ENCODE measurements at places on chromosomes 2 and 18.

DNA sequence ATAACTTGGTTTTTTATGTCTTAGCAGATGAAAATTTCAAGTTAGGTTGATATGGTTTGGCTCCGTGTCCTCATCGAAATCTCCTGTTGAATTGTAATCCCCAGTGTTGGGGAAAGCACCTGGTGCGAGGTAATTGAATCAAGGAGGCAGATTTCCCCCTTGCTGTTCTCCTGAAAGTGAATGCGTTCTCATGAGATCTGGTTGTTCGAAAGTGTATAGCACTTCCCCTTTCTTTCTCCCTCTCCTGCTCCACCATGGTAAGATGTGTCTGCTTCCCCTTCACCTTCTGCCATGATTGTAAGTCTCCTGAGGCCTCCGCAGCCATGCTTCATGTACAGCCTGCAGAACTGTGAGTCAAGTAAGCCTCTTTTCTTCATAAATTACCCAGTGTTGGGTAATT is 242.1 kb upstream of the TNP1 start:
- DNase-seq = no peak

GRCh38 chr18:25145731-25146511 is 206.0 kb downstream of the ZNF521 start:
- no peak for DNase-seq

DNA sequence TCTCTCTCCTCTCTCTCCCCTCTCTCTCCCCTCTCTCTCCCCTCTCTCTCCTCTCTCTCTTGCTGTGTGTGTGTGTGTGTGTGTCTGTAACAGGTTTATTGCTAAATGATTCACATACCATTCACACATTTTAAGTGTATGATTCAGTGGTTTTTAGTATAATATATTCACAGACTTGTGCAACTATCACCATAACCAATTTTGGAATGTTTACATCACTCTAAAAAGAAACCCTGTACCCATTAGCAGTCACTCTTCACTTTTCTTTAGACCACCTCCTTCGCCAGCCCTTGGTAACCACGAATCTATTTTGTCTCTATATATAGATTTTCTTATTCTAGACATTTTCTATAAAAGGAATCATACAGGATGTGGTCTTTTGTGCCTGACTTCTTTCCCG is 11.4 kb downstream of the THNSL2 start:
- no peak for DNase-seq

- no peak for DNase-seq
Measured at GRCh38 chr2:58006256-58006951, 40.2 kb upstream of the VRK2 start.

GRCh38 chr2:22786817-22787216 is 598.2 kb upstream of the KLHL29 start:
- no peak for DNase-seq

GRCh38 chr2:140892911-140893637 is 1237.7 kb downstream of the LRP1B start:
- no peak for DNase-seq

DNA sequence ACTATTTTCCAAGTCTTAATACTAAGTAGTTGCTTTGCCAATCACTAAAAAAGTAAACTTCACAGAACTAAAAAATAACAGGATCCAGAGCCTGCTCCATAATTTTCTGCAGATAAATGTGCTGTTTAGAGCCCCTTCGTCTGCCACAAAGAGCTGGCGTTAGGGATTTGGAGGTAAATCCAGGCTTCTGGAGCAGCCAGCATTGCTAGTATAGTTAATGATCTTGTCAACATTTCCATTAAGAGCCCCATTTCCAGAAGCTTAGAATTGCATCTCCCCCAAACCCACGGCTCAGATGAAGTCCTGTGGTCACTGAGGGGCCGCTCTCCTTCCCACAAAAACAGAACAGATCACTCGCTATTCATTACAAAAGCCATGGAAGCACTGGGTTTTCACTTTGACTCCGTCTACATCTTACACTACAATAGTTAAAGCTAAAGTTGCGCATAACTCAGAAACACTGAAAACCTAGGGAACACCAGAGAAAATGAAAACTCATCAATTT is 41.9 kb downstream of the ZNF516 start:
- no peak for DNase-seq

DNA sequence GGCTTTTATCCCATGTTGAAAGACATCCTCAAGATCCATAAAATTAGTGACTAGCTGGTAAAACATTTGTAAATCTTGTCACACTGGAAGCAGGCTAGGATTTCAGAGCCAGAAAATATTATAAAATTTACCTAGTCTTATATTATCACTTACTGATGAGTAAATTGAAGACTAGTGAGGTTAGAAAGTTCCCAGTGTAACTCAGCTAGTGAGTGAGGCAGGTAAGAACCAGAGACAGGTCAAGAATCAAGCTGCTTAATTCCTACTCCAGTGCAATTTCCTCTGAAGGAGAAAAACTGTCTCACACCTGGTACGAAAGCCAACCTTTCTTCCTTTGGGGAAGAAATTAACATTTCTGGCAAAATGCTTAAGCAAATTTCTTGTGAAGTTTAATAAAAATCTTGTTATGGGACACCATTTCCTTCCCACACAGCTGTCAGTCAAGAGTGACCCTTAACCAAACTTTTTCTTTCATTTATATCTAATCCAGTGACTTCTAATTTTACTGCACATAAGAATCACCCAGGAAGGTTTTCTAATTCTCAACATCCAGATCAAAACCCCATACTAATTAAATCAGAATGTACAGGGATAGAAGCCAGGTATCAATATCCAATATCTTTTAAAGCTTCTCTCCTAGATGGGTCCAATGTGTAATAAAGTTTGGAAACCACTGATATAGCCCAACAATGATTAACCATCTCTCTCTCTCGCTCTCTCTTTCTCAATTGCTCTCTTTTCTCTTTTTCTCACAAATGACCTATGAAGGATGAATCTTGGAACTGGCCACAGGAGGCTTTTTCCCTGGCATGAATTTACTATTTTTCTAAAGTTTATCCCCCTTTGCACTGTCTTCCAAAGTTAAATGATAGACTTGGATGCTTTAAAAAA is 264.3 kb upstream of the SLC39A10 start:
- no peak for DNase-seq

GRCh38 chr18:62897153-62897552 is 181.8 kb downstream of the PHLPP1 start:
- no peak for DNase-seq

DNA sequence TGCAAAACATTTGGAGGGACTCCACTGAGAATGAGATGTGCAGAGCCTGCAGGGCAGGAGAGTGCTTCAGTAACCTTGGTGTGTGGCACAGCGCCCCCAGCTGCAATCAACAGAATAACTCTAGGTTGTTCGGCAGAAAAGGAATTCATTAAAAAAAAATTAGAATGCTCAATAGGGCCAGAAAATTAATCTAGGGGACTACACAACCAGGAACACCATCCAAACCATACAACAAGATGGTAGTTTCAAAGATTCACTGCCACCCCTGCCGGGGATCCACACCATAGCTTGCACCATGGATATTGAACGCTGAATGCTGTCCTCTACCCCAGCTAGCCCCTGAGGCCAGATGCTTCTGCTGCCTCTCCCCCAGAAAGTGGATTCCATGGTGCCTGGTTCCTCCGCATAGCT is 50.1 kb downstream of the THUMPD2 start:
- DNase-seq = no peak

GRCh38 chr2:176525086-176525485 is 255.8 kb downstream of the MTX2 start:
- no peak for DNase-seq

- DNase-seq = no peak
Measured at GRCh38 chr18:23938901-23939341, 75.6 kb upstream of the TTC39C start.

GRCh38 chr2:236711440-236711839 is 141.8 kb downstream of the ACKR3 start:
- DNase-seq = no peak

- no peak for DNase-seq
Measured at GRCh38 chr2:229159405-229159804, 111.7 kb downstream of the PID1 start.

- no peak for DNase-seq
Measured at GRCh38 chr2:101428422-101429176, 41.3 kb upstream of the CREG2 start.

GRCh38 chr2:204533629-204534370 is 11.5 kb upstream of the PARD3B start:
- DNase-seq = no peak

- DNase-seq = no peak
Measured at GRCh38 chr2:194591192-194591591, 1065.8 kb upstream of the SLC39A10 start.

- DNase-seq = no peak
Measured at GRCh38 chr18:8426401-8426800, 182.8 kb upstream of the RAB12 start.

- no peak for DNase-seq
Measured at GRCh38 chr2:85839461-85839860, 49.3 kb downstream of the ST3GAL5 start.

- no peak for DNase-seq
Measured at GRCh38 chr2:12347066-12347493, 369.7 kb upstream of the TRIB2 start.

GRCh38 chr2:205936446-205936845 is 149.5 kb downstream of the INO80D start:
- DNase-seq = no peak

DNA sequence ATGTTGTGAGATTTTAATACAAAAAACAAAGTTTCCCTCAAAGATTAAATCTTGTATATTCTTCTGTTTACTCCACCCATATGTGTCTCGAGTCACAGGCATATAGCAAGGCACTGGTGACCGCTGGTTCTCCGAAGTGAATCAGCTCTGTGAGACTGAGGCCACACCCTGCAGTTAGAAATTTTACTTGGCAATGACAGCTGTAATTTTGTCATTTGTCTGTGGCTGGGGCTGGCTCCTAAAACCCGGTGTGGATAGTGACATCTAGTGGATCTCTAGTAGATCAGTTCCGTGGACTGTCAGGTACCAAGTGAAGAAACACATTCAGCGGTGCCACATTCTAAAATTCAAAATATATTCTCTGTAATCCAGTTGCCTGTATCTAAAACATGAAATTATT is 278.0 kb downstream of the NEDD4L start:
- no peak for DNase-seq

DNA sequence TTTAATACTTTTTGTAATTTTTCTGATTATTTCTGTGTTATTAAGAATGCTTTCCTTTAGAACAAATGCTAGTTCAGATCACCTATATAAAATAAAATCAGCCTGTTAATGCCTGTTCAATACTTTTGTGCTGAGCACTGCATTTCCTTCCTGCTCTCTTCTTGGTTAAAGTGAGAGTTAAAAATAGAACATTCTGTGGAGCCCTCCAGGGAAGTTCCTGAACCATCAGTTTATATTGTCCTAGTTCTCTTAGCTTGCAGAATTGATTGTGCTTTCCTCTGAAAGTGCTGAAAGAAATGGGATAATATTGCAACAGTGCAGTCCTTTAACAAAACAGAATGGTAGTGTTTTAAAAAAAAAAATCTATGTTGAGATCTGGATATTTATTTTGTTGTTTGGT is 74.6 kb upstream of the UBXN4 start:
- DNase-seq = no peak

GRCh38 chr2:45912109-45912508 is 260.6 kb downstream of the PRKCE start:
- no peak for DNase-seq

DNA sequence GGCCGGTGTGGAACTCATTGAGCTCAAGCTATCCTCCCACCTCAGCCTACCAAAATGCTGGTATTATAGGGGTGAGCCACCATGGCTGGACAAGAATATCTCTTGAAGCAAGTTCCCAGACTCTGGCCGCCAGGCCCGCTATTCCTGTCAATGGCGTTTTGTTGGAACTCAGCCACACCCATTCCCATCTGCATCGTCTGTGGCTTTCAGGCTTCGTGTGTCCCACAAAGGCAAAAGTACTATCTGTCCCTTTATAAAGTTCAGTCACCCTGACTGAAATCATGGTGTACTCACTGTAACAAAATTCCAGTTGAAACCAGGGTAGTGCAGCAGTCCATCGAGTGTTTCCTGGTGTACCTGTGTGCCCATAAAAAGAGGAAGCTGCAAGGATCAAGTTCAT is 96.7 kb downstream of the SH3BP4 start:
- no peak for DNase-seq

DNA sequence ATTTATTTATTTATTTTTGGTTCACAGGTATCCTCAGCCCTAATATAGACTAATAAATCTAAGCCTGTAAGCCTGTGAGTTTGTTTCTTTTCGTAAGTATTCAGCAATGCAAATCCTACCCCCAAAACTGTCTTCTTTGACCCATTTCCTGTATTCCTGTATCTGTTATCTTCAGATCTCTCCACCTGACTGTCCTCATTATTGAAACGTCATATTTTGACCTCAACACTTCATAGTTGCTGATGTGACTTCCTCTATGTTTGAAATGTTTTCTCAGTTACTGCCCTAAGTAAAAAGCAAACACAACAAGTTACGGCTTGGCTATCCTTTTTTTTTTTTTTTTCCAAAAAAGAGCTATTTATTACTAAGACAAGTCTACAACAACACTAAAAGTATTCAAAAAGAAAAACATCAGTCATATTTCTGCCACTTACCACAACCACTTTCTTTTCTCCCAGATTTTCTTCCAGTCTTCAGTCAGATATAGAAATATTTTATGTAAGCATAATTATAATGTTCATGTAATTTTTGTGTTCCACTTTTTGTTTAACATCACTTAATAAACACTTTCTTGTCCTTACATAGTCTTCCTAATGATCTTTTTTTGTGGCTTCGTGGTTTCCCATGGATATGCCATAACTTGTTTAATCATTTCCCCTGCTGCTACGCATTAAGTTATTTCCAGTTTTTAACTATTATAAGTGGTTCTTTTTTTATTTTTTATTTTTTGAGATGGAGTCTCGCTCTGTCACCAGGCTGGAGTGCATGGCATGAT is 45.0 kb upstream of the EML4 start:
- DNase-seq = no peak

DNA sequence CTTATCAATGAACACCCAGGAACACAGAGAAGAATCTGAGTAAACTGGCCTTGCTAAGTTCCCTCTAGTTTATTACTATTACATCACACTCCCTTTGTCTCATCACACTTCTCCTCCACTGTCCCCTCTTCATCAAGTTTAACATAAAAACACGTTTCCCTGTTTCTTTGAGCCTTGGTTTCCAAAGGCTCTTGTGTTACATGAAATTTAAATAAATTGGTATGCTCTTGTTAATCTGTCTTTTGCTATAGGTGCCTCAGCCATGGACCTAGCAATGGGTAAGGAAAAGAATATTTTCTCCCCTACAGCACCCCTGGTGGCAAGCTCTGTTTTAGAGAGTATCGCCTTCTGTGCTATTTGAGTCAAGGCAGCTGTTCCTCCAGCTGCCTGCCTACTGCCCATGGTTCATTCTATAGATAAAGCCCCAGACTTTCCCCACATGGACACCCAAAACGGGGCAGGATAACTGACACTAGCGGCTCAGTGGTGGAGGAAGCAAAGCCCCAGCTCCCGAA is 31.8 kb downstream of the TGIF1 start:
- no peak for DNase-seq

- DNase-seq = no peak
Measured at GRCh38 chr2:239118264-239118663, 270.4 kb downstream of the TWIST2 start.

Measured in activated T-helper 1 cell treated with anti-CD3 and anti-CD28 coated beads, Interleukin-2, amount 50 U/mL, for 16 hours (primary cell).